Activated naive CD4-positive, alpha-beta T cell (primary cell): ENCODE measurements at places on chromosomes 16 and 17.

DNA sequence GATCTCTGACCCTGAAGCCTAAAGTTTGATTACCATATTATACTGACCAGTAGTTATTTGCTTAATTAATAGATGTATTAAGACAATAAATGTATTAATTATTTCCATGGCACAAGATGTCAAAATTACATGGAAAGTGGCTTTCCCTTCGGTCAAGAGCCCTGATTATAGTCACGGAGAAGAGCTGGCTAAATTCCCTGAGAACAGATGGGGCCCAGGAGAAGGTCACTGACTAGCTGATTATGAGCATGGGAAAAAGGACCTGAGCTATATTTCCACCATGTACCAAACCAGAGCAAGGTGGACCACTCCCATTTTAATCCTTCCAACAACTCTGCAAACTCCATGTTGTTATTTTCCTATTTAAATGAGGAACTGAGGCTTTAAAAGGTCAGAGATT, 12.9 kb upstream of the MYO18A start:
- no peak for DNase-seq

DNA sequence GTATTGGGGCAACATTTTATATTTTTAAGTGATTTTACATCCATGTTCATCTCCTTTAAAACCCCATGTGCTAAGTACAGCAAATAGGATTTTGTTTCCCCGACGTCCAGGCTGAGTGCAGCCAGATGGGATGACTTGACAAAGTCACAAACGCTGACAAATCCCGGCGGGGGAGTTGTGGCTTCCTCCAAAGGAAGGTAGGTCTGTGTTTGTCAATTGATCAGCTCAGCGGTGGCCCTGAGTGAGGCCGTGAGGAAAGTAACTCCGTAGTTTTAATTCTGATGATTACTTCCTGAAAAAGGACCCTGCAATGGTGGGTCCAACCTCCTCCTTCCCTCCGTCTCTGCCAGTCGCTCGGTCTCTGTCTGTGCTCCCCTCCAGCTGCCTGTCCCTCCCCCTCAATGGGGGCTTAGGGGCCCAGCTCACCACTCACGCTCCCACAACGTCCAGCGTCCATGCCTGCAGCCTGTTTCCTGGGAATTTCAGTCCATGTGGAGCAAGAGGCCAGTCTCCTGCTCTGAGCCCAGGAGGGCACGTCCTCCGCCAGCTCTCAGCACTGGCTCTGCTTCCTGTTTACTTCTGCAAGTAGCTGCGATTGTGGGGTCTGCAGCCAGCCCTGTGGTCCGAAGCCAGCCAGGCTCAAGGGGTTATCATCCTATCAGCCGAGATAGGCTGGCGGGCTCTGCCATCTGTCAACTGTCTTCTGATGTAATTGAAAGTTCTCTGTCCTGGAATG, 209.4 kb upstream of the FOXF1 start:
- DNase-seq: no peak

GRCh38 chr16:30004811-30005242, 6.0 kb downstream of the DOC2A start:
- no peak for DNase-seq

DNA sequence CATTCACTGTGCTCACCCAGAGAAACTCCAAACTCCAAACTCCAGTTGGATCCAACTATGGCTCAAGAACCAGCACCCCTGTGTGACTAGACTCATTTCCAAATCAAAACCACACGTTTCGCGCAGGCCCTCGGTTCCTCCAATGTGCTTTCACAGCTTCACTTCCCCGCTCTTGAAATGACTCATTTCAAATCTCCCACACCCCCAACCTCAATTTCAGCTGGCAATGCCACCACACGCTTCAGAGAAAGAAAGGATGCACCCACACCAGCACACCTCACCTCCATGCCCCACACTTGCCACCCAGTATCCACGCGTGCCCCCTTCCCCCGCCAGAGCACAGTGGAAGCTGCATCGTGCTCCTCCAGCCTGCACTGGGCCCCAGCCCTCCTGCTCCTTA, 9.0 kb downstream of the TMEM92 start:
- no peak for DNase-seq

GRCh38 chr16:85407-85782, 7.4 kb downstream of the MPG start:
- DNase-seq: no peak

DNA sequence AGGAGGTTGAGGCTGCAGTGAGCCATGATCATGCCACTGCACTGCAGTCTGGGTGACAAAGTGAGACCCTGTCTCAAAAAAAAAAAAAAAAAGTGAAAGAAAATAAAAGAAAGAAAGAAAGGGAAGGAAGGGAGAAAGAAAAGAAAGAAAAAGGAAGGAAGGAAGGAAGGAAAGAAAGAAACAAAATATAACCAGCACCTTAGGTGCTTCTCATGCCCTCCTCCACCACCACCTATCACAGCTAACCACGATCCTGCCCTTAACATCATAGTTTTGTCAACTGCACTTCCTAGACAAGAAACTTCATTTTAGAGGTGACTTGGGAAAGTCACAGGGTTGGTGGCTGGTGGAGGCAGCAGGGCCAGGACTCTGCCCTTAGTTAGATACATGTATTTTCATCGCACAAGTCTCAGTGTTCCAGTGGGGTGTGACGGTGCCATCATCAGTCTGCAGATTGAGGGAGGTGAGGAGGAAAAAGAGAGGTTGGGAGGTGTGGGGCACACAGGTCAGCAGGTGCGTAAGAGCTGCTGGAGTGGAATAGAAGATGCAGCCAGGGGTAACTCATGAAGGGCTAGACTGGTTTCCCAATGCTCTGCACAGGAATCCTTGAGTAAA, 10.0 kb downstream of the SUPT4H1 start:
- no peak for DNase-seq

DNA sequence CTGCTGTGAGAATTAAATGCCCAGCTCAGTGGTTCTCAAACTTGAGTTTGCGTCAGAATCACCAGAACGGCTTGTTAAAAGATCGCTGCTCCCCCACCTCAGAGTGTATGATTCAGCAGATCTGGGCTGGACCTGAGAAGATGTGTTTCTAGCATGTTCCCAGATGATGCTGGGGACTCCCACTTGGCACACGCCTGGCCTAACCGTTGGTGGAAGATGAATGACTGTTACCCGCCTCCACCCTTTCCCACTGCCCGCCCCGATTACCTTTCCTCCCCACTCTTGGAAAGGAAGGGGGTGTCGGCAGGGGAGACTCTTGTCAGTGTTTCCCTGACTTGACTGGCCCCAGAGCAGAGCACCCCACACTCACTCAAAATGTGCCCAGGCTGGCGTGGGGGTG, 29.3 kb upstream of the ABCC3 start:
- DNase-seq: no peak

DNA sequence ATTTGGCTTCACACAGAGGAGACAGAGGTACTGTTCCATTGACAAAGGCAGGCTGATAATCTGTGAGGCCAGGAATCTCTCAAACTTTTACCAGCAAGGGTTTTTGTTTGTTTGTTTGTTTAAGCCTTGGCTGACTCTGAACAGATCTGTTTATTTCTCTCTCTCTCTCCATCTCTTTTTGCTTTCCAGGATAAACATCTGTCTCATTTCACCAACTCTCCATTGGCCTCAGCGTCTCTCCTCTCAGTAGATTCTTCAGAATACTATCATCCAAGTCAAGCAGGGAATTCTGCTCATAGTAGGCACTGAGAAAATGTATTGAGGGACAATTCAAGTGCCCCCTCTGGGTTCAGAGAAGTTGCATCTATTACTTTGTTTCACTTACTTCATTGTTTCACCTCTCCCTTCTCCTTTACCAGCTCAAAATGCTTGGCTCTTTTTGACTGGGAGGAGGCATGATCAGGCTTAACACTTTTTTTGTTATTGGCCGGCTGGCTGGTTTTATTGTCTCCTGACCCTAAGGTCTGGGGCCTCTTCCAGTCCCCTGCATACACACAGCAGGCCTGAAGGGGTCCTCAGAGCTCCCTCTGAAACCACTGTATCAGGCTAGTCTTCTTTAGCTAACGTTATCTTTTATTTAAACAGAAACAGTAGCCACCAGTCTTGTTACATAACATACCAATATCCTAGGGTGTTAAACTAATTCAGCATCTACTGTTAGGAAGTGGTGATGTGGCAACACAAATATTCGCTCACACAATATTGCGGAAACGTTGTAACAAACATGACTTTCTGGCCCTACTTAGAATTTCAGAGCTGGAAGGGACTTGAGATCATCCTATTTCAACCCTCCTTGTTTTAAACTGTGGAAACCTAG, 2.0 kb upstream of the YPEL2 start:
- no peak for DNase-seq

- no peak for DNase-seq
These were observed 111.4 kb downstream of the SNX29 start for GRCh38 chr16:12087901-12088421.

DNA sequence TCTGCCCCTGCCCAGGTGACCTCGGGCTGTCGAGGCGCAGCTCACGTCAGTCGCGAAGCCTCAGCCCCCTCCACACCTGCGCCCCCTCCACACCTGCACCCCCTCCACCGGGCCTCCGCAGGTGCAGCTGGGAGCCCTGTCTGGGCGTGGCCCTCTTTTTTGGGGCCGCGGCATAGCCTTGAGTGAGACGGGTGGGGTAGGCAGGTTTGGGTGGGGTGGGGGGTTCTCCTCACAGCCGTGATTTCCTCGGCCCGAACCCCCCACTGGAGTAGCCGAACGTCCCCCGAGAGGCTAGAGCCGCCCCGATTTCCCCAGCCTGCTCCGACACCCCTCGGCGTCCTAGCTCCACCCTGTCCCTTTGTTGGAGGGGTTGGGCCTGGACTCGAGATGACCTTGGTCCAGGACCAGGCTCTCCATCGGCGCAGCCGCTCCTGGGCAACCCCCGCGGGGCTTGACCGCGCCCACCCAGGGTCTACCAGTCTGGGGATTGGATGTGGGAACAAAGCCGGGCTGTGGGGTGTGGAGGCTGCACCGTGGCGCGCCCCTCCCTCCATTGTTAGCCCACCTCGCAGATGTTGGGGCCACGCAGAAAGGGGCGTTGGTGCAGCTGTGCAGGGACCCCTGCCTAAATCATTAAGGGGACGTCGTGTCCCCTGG, 626 bp downstream of the TUBB3 start:
- no peak for DNase-seq

DNA sequence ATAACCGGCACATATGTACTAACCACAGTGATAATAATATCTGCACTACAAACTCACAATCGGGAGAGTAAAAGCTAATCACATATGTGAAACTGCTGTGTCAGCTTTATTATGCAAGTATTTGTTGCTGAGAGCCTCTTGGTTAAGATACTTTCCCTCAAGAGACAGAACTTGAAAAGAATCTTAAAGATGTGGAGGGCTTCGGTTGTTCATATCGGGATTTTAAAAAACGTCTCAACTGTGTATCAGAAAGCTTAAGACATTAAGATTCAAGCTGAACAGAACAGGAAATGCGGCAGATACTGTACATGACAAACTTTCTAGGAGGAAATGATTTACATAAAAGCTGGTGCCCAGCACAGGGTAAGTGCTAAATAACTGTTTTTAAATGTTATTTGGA, 27.5 kb upstream of the HLF start:
- DNase-seq: no peak

- no peak for DNase-seq
These were observed 893 bp downstream of the GINS2 start for GRCh38 chr16:85687651-85688471.

GRCh38 chr16:85430523-85431421, 182.3 kb upstream of the GSE1 start:
- no peak for DNase-seq

GRCh38 chr16:15855704-15856003, 1.2 kb downstream of the MYH11 start:
- DNase-seq: no peak

DNA sequence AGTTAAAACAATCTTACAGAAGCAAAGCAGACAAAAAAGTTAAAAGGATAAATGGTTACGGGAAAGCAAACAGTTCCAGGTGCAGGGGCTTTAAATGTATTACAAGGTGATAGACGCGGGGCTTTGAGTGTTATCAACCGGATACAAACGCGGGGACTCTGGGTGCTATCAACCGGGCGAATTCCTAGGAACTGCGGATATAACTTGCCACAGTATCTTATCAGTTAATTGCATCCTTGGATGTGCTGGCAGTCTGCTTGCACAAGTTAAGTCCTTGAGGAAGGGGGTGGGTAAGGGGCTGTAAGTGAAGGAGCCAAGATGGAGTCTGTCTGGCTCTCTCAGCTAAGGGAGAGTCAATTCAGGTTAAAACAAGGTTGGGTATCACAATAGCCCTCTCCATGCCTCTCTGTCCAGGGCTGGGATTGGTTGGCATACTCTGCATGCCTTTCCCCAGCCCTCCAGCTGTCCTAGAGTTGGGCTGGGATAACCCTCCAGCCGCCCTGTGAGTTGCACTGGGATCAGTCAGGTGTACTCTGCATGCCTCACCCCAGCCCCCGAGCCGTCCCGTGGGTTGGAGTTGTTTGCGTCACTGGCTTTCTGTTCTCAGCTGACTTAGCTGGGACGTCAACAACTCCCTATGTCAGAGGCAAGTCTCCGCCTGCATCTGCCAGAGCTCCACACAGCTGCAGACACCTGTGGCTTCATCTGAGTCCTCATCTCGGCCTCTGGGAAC, 40.9 kb downstream of the TMEM235 start:
- peak; percentile 69 for DNase-seq

DNA sequence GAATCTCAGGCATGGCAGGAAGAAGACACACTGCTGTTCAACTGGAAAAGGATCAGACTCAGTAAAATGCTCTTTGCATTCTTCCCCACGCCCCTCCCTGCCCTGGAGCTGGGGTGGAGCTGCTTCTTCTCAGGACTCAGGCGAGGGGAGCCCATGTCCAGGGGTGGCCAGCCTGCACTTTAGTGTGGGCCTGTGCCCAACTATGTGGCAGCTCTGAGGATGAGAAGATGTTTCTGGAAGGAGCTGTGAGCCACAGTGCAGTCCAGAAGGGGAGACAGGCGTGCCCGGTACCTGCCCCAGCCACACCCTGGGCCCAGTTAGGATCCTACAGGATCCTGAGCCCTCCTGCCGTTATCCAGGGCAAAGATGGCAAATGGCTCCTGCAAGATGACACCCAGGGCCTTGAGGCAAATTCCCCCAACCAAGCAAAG, 120.3 kb downstream of the ANKRD11 start:
- no peak for DNase-seq

- no peak for DNase-seq
These were observed 61.1 kb downstream of the SIAH1 start for GRCh38 chr16:48323783-48324775.

GRCh38 chr16:20181416-20181815, 107.7 kb upstream of the GPR139 start:
- no peak for DNase-seq
